Ureter (tissue), 1 donor: ENCODE measurements at places on chromosomes 3 and 15. TPM values are rescaled to one million over a fixed set of nuclear protein-coding genes. Genes with fewer than 3 reads are reported as not detected.

Gene CHRNB4
- total RNA-seq, result 0.57 TPM

DNA sequence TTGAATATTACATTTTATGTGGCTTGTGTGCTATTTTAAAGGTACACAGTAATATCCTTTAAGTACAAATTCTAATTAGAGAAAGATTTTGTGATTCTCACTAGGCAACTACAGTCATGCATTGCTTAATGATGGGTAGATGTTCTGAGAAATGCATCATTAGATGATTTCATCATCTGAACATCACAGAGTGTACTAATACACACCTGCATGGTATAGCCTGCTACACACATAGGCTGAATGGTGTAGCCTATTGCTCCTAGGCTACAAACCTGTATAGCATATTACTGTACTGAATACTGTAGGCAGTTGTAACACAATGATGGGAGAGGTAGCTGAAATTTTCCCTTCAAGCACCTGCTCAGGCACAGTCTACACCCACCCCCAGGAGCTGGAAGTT is 217.4 kb upstream of the EOMES start:
- DNase-seq, result no peak

GRCh38 chr15:33753012-33753411 is 215.3 kb upstream of the CHRM5 start:
- DNase-seq, result no peak

GRCh38 chr3:14561051-14561960 is 21.2 kb upstream of the GRIP2 start:
- no peak for DNase-seq

Gene KY
- total RNA-seq, result 2.0 TPM

- peak; percentile 20 for DNase-seq
Observed at GRCh38 chr15:72859017-72859756, 75.6 kb upstream of the ADPGK start.

DNA sequence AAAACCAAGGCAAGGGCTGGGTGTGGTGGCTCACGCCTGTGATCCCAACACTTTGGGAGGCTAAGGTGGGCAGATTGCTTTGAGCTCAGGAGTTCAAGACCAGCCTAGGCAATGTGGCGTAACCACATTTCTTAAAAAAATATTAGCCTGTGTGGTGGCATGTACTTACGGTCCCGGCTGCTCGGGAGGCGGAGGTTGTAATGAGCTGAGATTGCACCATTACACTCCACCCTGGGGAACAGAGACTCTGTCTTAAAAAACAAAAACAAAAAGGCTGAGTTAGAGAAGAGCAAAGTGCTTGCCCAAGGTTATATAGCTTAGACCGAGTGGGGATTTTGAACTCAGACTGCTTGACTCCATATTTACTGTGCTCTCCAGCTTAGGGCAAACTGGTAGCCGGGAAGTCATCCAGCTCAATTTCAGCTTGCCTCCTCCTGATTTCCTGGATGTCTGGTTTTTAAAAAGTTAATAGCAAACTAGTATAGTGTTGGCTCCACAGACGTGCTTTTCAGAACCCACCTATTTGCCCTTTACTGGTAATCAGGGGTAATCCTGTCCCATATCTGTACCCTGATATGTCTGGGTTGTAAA is 138.9 kb downstream of the CACNA1D start:
- DNase-seq, result no peak

DNA sequence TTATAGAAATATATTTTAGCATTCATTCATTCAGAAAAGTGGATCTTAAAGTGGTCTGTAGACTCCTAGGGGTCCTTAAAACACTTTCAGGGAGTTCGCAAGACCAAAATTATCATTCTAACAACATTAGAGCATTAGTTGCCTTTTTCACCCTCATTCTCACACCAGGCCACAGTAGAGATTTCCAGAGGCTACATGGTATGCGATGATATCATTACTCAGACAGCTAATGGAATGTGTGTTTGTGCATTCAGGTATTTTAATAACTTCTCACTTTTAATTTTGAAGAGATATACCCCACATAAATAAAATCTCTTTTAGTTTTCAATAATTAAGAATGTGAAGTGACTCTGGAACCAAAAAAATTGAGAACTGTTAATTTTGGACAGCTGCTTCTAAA is 206.9 kb downstream of the NSUN3 start:
- DNase-seq, result no peak

Gene CDHR4
- total RNA-seq, result 0.62 TPM

DNA sequence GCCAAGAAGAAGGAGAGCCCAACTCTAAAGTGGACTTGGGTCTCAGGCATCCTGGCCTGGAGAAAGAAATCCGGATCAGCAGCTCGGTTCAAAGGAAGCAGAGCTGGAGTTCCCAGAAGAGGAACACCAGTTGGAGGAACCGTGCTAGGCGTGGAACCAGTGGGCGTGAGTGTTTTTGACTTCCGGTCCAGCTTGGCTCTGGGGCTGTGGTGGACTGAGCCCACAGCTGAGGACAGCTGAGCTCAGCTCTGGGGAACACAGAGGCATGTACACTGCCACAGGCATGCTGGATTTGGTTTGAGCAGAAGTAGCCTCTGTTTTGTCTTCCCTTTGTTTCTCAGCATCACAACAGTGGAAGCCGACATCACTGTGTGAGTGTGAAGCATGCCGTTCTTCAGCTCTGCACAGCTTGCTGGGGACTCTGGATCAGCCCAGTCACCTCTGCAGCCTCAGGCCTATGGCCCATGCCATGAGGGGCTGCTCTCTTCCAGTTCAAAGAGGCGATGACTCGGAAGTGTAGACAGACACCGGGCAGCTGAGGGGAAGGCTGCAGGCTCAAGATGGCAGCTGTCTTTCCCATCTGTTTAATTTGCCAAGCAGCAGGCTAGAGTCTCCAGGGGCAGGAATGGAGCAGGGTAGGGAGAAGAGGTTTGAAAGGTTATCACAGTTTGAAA is 185.8 kb upstream of the UBE3A start:
- no peak for DNase-seq

Gene FANCD2OS
- not detected for total RNA-seq

- no peak for DNase-seq
Observed at GRCh38 chr3:123559040-123559861, 25.6 kb downstream of the HACD2 start.

GRCh38 chr15:40928821-40929659 is at the start of gene DLL4:
Gene DLL4, plus strand, starts transcription at chr15:40929340. Its CDS starts 329 bp downstream, at chr15:40929669.
- DNase-seq, result no peak
